BJ (cell line): ENCODE measurements at places on chromosomes 12 and 14. TPM values are rescaled to one million over a fixed set of nuclear protein-coding genes. Genes with fewer than 3 reads are reported as not detected.
A peak's percentile ranks its signal among the peaks of the same experiment; 100 is the strongest.

DNA sequence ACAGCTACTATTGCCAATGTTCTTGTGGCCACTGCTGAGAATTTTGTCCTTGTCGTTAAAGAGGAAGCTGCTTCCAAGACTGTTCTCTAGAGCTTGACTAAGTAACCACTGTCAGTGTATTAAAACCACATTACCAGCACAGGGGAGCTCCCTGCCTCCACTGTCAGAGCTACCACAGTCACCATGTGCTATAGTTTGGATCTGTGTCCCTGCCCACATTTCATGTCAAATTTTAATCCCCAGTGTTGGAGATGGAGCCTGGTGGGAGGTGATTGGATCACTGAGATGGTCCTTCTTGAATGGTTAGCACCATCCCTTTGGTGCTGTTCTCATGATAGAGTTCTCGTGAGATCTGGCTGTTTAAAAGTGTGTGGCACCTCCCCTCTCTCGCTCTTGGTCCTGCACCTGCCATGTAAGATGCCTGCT is 23.2 kb upstream of the RAP1B start:
- DNase-seq: no peak

GRCh38 chr12:103667125-103667524 is 80.1 kb downstream of the STAB2 start:
- DNase-seq: no peak

DNA sequence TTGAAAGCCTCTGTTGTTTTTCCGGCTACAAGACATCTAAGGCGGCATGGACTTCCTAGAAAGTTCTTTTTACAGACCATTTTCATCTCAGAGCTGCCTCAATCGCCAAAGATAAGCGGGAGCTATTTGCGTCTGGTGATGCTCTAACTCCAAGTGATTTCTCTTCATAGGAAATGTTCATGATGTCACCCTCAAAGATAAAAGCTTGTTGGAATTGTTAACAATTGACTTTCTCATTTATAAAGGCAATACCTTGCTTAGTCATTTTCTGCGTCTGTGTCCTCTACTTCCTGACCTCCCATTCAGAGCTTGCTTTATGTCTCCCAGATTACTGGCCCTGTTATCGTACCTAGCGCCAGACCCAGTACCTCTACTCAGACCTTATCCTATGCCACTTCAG is 259.0 kb upstream of the G2E3 start:
- no peak for DNase-seq

DNA sequence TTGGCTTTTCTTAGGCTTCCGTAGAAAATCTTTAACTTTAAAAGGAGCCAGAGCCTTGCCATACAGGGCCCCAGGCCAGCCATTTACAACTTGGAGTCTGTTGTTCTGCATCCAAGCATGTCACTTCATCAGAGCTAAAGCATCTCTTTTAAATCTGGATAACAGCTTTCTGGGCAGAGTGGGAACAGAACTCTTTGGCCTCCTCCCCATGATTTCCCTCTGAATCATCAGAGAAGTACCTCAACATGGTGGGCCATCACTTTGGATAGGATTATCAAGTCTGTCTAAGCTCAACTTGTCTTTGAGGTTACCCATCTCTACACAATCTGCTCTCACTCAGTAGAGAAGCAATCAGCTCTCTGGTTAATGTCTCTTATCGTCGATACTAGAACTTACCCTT is 170.9 kb downstream of the SLC6A15 start:
- DNase-seq: peak; percentile 29

DNA sequence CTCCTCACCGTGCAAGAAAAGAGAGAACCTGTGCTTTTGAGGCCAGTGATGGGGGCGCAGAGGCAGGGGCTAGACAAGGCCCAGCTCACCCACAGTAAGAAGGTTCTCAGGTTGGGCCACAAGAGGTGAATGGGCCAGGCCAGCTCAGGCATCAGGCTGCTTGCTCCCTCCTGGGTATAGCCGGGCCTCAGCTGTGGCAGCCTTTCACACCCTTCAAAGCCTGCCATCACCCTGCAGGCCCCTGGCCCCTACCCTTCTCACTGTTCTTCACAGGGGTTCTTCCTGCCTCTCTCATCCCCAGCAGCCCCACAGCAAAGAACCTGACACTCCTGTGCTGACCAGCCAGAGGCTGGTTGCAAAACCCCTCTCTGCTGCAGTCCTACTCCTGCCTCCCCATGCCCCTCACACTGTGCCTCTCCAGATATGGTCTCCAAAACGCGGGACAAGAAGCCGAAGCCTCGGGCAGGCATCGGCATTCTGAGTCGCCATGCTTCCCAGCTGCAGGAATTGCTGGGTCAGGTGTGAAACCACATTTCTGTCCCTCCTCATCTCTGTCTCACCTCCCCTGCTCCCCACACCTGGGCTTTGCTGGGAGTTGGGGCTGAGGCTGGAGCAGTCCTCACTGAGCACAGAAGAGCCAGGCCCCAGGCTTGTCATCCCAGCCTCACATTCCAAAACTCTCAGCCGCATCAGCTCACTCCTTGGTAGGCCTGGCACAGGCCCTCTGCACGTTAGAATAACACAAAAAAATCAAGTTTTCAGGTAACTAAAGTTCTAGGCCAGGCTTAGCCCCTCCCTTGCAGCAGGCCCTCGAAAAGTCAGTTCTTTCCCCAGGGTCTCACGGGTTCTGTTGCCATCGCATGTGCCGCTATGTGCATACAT is 6.9 kb upstream of the FAIM2 start:
- DNase-seq: no peak

- no peak for DNase-seq
Observed at GRCh38 chr12:121799842-121800693, 3.7 kb upstream of the SETD1B start.

GRCh38 chr14:70350078-70350477 is 9.4 kb downstream of the COX16 start:
- DNase-seq: no peak

- no peak for DNase-seq
Observed at GRCh38 chr14:24072436-24072835, 1.1 kb downstream of the CPNE6 start.

- DNase-seq: no peak
Observed at GRCh38 chr12:122869207-122869973, 26.5 kb downstream of the VPS37B start.

DNA sequence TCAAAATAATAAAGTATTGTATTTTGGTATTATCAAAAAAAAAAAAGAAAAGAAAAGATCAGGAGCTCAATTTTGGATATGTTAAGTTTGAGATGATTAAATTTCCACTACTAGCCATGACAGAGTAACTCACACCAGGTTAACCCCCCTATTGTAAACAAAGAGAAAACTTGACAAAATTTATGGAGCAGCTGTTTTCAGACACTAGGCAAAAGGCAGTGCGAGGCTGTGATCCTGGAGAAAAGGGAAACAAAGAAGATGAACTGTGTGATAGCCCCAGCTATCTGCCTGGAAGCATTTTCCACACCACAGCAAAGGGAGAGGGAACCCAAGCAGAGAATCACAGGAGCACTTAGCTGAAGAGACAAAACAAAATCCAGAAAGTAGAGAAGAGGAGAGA is 145.0 kb downstream of the KIF21A start:
- DNase-seq: no peak

- peak; percentile 56 for DNase-seq
Observed at GRCh38 chr12:120247621-120248030, 17.9 kb downstream of the PXN start.

DNA sequence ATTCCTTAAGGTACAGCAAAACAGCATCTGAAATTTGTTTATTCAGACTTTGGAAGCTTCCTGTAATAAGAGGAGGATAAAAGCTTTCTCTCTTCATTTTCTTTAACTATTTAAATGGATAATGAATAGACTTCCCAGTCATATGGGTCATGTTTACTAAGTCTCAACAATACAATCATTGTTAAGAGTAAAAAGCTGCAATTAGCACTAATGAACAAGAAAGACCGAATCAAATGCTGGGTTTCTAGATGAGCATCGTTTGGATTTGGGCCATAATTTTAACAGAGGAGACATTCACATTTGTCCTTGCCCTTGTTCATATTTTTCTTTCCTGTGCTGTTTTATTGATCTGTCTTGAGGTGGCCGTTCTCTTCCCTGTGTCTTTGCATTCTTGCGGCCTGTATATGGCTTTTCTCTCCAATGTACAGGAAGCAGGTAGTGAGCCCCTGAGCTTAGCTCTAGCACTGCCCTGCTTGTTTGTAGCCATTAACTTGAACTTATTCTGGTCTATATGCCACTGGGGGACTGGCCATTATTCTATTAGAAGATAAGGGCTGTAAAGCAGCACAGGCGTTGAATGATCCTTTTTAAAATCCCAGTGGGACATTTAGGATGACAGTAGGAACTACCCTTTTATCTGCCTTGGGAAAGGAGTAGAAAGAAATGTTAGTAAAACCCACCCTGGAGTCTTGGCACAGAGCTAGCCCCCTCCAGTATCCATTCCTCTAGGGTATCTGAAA is 34.6 kb downstream of the ABHD12B start:
- DNase-seq: no peak

DNA sequence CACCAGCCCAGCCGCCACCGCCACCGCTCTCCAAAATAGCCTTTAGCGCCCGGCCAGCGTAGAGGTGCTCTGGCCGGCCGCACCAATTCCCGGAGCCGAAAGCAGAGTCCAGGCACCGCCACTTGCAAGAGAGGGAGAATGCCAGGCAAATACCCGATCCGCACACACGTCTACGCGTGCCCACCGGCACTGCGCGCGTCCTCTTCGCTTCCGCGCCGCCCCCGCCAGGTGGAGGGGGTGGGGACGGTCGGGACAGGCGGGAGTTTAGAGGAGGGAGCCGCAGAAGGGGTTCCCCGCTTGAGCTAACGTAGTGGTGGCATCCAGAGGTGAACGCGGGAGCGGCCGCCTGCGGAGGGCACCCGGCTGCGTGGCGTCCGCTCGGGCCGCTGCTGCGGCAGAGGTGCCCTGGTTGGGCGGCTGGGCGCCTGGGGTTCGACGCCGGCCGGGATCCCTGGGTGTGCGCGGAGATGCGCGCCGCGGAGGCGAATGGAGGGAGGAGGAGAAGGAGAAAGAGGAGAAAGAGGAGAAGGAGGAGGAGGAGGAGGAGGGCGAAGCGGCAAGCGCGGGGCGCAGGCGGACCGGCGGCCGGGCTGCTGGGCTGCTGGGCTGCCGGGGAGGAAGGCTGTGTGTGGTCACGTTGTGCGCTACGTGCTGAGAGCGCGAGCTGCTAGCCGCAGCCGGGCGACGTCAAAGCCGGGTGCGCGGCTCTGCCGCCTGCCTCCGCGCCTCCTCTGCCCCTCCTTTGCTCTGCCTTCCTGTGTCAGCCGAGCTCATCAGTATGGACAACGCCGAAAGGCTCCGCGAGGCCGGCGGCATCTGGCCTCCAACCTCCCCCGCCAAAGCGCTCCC is at the start of gene MDGA2:
Gene MDGA2, minus strand, starts transcription at position 140 of the 849 bp plus-strand sequence.
- DNase-seq: no peak

DNA sequence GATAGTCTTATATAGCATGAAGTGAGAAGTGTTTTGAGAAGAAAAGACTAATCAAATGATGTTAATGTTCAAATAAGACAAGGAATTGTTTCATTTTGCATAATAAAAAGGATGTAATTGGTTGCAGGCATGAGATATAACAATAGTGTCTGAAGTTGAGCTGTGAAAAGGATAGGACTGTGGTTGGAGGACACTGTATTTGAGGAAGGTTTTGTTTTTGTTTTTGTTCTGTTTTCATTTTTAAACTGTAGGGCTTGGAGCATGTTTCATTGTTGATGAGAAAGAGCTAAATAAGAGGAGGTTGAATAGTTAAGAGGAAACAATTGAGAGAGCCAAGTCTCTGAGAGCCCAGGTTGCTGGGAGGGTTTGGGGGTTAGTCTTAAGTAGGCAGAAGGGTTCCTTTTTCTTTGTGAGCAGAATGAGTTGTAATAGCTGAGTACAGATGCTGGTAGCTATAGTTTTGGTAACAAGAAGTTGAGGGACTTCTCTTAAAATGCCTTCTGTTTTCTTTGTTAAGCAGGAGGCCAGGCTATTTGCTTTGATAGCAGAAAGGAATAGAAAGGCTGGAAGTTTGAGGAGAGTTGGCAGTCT is 58.4 kb downstream of the CCDC91 start:
- no peak for DNase-seq

GRCh38 chr12:83102499-83102898 is 415.8 kb downstream of the TMTC2 start:
- no peak for DNase-seq

DNA sequence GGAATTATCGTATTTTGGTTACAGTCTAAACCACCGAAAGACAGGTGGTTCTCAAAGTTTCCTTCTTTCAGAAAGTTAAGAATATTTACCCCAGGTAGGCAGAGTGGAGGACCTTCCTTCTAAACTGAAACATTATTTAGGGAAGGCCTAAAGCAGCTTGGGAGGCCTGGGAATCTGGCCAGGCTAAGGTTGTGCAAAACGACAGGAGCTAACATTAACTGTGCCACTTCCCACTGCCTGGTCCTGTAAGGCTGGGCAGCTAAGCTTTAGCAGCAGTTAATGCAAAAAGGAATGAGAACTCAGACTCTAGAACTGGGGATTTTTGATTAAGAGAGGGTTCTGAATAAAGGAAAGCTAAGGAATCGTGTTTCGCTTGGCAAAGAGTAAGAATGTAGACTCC is 82.6 kb downstream of the SLCO1A2 start:
- no peak for DNase-seq

- no peak for DNase-seq
Observed at GRCh38 chr12:107484230-107484629, 201.4 kb upstream of the PWP1 start.

DNA sequence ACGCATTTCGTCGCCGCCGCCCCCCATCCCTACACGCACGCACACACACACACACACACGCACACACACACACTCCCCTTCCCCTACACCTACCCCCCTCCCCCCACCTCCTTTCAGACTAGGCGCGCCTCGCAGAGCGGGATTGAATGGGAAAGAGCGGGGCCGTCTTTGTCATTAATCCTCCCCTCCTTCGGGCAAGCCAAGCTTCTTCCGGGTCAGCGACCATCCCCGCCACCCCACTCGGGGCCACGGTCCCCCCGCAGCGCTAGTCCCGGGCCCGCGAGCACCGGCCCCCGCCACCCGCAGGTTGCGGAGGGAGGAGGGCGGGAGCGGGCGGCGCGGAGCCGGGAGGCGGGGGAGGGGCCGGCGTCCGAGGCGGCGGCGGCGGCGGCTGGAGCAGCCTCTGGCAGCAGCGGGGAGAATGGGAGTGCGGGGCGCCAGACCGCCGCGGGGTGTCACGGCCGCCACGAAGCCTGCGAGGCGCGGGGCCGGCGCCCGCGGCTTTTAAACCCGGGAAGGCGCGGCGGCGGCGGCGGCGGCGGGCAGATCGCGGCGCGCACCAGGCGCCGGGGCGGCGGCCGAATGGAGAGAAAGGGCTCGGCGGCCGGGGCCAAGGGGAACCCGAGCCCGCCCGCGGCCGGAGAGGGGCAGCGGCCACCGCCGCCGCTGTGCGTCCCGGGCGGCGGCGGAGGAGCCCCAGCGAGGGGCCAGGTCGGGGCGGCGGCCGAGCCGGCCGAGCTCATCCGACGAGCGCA is at the start of gene TTC9:
Gene TTC9, plus strand, starts transcription at position 369 of the 755 bp plus-strand sequence. Its CDS starts 214 bp downstream, at position 583.
- DNase-seq: no peak

The CISTR gene
- not detected in 2 replicates for polyA plus RNA-seq

The NYNRIN gene
- polyA plus RNA-seq: 7.2 and 10.1 TPM in 2 replicates

The INSM2 gene
- not detected in 2 replicates for polyA plus RNA-seq

The CLMN gene
- polyA plus RNA-seq: 0.13 and 0.27 TPM in 2 replicates

The CCDC198 gene
- not detected in 2 replicates for polyA plus RNA-seq

The TESPA1 gene
- polyA plus RNA-seq: not detected in 2 replicates

The PDE3A gene
- polyA plus RNA-seq: 3.1 and 3.5 TPM in 2 replicates

The OTOGL gene
- polyA plus RNA-seq: 0.10 TPM in 2 replicates
